CD4-positive, alpha-beta T cell treated with Interferon gamma for 1 hour (primary cell): ENCODE measurements at places on chromosomes 13 and 19.

GRCh38 chr13:64441740-64442139 is 2788.4 kb downstream of the PCDH9 start:
- no peak for DNase-seq

GRCh38 chr13:108315273-108315672 is 45.8 kb downstream of the TNFSF13B start:
- no peak for DNase-seq

GRCh38 chr13:62687732-62688131 is 1272.1 kb upstream of the PCDH20 start:
- DNase-seq = no peak

- no peak for DNase-seq
These were observed 31.1 kb upstream of the CYP2S1 start for GRCh38 chr19:41161903-41162302.

- no peak for DNase-seq
These were observed 313.2 kb downstream of the SHISA2 start for GRCh38 chr13:25738342-25739196.

DNA sequence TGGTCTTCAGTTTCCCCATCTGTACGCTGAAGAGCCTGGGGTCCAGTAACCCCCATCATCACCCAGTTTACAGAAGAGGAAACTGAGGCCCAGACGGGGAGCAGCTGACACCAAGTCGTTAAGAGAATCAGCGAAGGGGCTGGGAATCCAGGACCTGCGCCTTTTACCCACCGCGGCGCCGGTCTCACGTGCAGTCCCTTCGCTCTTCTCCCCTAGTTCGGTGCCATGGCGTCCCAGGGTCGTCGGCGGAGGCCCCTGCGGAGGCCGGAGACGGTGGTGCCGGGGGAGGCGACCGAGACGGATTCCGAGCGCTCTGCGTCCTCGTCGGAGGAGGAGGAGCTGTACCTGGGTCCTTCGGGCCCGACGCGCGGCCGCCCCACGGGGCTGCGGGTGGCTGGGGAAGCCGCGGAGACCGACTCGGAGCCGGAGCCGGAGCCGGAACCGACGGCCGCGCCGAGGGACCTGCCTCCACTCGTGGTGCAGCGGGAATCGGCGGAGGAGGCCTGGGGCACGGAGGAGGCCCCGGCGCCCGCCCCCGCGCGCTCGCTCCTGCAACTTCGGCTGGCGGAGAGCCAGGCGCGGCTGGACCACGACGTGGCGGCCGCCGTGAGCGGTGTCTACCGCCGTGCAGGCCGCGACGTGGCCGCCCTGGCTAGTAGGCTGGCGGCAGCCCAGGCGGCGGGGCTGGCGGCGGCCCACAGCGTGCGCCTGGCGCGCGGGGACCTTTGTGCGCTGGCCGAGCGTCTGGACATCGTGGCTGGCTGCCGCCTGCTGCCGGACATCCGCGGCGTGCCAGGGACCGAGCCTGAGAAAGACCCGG is 698 bp downstream of the BLOC1S3 start:
- DNase-seq = no peak

DNA sequence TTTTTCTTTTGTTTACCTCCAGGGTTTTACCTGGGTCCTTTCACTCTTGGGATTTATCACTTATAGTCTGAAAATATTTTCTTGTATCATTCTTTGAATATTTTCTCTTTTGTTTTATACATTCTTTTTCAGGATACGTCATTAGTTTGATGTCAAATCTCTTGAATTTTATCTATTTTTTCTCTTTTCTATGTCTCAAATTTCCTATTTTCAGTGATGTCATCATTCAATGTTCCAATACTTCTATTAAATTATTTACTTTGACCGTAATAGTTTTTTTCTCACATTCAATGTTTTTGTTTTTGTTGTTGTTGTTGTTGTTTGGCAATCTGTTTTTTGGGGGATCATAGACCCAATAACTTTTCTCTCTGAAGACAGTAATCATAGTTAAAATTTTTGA is 83.5 kb downstream of the PRR20E start:
- no peak for DNase-seq

DNA sequence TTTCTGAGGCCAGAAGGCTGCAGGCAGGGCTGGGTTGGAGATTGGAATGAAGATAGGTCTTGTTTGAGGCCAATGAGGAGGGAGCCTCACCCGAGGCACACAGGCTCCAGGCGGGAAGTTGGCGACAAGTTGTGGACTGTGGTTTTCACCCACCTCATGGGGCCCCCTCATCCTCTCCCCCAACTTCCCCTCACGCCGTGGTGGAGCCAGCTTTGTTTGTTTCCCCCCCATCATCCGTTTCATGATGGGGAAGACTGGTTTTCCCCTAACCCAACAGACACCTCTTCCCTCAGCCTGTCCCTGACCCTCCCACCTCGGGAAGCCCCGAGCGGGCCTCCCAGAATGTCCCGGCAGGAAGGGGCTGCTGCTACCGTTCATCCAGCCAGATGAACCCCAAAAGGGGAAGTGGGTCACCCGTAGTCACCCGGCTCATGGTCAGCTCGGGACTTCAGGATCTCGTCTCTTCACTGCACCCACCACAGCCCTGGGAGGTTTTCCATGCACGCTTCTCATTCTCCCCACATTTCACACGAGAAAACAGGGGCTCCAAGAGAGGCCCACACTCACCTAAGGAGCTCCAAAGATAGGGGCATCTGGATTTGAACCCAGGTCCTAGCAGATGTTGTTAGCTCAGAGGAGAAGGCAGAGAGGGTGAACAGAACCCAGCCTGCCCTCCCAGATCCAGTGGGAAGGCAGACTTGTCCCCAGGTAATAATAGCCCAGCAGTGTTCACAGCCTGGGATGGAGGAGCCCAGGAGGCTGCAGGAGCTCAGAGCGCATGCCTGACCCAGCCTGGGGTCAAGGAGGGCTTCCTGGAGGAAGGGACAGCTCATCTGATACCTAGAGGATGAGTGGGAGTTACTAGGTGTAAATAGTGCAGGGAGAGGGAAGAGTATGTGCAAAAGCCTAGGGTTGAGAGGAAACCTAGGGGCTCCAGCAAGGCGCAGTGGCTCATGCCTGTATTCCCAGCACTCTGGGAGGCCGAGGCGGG is 23.5 kb downstream of the CEACAM16 start:
- peak; percentile 66 for DNase-seq

- no peak for DNase-seq
These were observed 1681.5 kb downstream of the EFNB2 start for GRCh38 chr13:104854007-104854406.

DNA sequence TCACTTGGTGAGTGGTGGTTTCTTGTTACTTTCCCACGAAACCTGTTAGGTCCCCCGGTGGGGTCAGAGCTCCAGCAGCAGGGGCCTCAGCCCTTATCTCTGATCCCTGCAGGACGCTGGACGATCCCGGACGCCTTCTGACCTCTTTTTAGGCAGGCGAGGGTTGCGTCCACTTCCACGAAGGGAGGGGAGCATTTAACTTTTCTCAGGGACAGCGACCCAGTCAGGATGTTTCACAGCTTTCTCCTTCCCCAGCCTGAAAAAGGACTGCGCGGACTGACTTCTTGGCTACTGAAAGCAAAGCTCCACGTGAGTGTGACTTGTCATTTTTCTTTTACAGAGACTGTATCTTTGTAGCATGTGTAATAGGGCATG is 692 bp downstream of the ZNF234 start:
- no peak for DNase-seq

DNA sequence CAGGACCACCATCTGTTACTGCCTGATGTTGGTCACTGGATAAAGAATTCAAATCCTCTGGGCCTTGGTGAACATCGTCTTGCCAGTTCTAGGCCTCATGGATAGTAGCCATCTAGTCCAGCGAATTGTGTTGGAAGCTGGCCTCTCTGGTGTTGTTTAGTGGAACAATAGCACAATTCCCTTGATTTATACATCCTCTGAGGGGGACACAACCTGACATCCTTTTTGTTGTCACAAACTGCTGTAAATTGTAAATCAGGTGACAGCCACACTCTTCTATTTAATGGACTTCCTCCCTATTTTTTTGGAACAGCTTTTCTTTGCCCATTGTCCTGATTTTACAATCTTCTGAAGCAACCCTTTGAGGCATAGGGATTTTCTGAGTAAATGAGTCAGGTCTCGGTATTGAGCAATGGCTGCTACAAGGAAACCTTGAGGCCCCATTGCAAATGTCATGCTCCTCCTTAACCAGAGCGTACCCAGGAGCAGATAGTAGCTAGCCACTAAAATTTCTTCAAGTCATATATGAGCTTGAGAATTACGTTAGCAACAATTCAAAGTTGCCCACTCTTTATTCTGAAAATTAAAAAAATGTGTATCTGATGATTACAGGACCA is 263.3 kb downstream of the COG6 start:
- DNase-seq = no peak

DNA sequence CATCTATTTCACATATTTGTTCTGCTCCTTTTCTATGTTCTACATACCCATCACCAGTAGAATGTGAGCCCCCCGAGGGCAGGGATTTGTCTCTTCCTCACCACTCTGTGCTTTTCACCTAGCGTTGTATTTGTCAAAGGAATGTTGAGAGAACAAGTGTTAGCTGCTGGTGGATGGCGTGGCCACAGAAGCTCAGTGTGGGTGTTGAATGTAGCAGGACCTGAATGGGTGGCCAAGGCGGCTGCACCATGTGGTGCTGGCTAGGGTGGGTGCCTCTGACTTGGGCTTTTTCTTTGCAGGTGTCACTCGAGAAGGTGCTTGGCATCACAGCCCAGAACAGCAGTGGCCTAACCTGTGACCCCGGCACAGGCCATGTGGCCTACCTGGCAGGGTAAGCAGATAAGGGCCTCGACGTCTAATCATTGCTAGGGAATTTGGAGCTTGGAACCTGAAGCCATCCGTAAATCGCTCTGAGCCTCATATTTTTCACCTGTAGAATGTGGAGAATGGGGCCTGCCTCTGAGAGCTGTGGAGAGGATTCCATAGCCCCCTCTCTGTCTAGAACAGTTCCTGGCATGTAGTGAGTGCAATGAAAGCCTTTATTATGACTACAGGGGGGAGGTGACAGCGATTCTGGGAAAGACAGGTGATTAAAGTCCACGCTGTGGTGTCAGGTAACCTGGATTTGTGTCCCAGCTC is 3.9 kb downstream of the WDR62 start:
- DNase-seq = no peak

- DNase-seq = no peak
These were observed 101.1 kb upstream of the FRY start for GRCh38 chr13:31930490-31930889.

- DNase-seq = no peak
These were observed 19.1 kb downstream of the KLF12 start for GRCh38 chr13:74115133-74115532.

GRCh38 chr13:45511310-45512097 is 46.8 kb downstream of the COG3 start:
- DNase-seq = no peak

DNA sequence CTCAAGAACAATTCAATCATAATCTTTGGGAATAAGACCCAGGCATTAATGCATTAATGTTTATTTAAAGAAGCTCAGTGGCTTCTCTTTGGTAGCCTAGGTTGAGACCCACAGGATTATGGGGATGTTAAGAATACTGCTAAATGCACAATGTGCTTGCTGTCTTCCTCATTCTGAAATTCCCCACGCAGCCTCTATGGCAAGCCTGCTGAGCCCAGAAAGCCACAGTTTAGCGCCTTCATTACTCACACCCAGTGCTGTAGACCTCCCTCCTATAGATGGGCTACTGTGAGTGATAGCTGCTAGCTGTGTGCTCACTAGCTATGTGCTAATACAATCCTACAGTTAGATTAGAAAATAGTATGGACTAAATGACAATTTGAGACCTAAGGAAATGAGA is 90.6 kb downstream of the TNFSF13B start:
- DNase-seq = no peak

DNA sequence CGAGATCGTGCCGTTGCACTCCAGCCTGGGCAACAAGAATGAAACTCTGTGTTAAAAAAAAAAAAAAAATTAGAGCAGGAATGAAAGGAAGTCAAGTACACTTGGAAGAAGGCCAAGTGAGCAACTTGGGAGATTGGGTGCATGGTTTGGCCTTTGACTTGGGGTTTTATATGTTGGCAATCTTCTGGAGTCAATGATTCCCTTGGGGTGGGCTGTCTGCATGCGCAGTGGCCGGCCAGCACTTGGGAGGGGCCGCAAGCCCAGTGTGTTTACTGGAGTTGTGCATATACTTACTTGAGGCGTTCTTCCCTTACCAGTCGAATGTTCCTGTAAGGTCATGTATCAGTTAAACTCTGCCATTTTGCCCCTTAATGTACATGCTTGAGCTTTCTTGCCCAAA is 103.9 kb downstream of the FAM216B start:
- DNase-seq = no peak

DNA sequence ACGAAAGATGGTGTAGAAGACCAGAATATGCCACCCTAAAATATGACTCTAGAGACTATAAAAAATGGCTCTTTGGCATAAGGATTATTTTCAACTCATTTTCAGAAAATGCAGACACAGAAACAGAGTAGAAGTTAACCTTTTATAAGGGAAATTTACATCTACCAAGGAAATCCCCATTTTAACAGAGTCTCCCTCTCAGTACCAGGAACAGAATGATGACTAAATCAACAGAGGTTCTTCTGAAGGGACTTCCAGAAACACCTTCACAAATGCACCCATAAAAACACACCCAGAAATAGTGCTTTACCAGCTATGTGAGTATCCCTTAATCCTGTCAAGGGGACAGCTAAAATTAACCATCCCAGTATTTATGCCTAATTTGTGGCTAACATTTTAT is 29.1 kb downstream of the PLPP2 start:
- DNase-seq = no peak

- no peak for DNase-seq
These were observed 20.1 kb downstream of the ZSCAN5A start for GRCh38 chr19:56294549-56294948.

DNA sequence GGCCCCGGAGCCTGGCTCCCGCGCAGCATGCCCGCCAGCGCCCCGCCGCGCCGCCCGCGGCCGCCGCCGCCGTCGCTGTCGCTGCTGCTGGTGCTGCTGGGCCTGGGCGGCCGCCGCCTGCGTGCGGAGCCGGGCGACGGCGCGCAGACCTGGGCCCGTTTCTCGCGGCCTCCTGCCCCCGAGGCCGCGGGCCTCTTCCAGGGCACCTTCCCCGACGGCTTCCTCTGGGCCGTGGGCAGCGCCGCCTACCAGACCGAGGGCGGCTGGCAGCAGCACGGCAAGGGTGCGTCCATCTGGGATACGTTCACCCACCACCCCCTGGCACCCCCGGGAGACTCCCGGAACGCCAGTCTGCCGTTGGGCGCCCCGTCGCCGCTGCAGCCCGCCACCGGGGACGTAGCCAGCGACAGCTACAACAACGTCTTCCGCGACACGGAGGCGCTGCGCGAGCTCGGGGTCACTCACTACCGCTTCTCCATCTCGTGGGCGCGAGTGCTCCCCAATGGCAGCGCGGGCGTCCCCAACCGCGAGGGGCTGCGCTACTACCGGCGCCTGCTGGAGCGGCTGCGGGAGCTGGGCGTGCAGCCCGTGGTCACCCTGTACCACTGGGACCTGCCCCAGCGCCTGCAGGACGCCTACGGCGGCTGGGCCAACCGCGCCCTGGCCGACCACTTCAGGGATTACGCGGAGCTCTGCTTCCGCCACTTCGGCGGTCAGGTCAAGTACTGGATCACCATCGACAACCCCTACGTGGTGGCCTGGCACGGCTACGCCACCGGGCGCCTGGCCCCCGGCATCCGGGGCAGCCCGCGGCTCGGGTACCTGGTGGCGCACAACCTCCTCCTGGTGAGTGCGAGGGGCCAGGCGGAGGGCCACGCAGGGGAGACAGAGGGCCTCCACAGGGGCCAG is at the start of gene KL:
TSS of gene KL (plus strand) at position 10 of the 909 bp plus-strand sequence. CDS start at position 28, 18 bp downstream.
- DNase-seq = no peak
